CD14-positive monocyte (primary cell): ENCODE measurements at places on chromosomes 3 and 15. TPM values are rescaled to one million over a fixed set of nuclear protein-coding genes. Genes with fewer than 3 reads are reported as not detected.

The ZCWPW2 gene
- 0.07 TPM in 1 of 2 replicates, not detected in the other for polyA plus RNA-seq

The ITPKA gene
- 0.14 and 0.31 TPM in 2 replicates for polyA plus RNA-seq

The BCL6 gene
- polyA plus RNA-seq, result 34.9 TPM

The LRTM1 gene
- polyA plus RNA-seq, result not detected

The PRTG gene
- polyA plus RNA-seq, result not detected

The EPHB3 gene
- 1.2 TPM for polyA plus RNA-seq

The C3orf49 gene
- polyA plus RNA-seq, result not detected

The TMEM40 gene
- 0.92 TPM for polyA plus RNA-seq

The THBS1 gene
- 56.6 and 151 TPM in 2 replicates for polyA plus RNA-seq

The CELF6 gene
- polyA plus RNA-seq, result 1.9 and 2.9 TPM in 2 replicates

The TIGIT gene
- polyA plus RNA-seq, result 0.15 TPM in 1 of 2 replicates, not detected in the other

The LRRC31 gene
- polyA plus RNA-seq, result not detected

The NR2E3 gene
- polyA plus RNA-seq, result not detected

The FBXW12 gene
- polyA plus RNA-seq, result not detected in 2 replicates

The MESP2 gene
- polyA plus RNA-seq, result not detected
